ENCODE measurements at places on chromosomes 11 and 22. TPM values are rescaled to one million over a fixed set of nuclear protein-coding genes. Genes with fewer than 3 reads are reported as not detected.

Gene IGF2
- 0.10 TPM for total RNA-seq

Gene KRTAP5-3
- not detected for total RNA-seq

Gene BANF1
- 19.5 TPM for total RNA-seq

Gene SMIM35
- not detected for total RNA-seq

Gene DEUP1
- total RNA-seq: not detected

Gene MRGPRE
- 0.20 TPM for total RNA-seq

Gene MIEF1
- 23.5 TPM for total RNA-seq

Gene IL17REL
- total RNA-seq: not detected

Gene OR2AT4
- not detected for total RNA-seq

Gene PDE2A
- 5.2 TPM for total RNA-seq

Gene OR51B5
- total RNA-seq: 0.13 TPM

Gene PRRG4
- 0.89 TPM for total RNA-seq

All from smooth muscle cell of the pulmonary artery (primary cell).